ENCODE measurements at places on chromosomes 6 and 20. TPM values are rescaled to one million over a fixed set of nuclear protein-coding genes. Genes with fewer than 3 reads are reported as not detected.

The ZNF391 gene
- 3.3 TPM for total RNA-seq

The TULP1 gene
- total RNA-seq: not detected

The C20orf173 gene
- total RNA-seq: not detected

The GMNN gene
- 42.3 TPM for total RNA-seq

The SPDEF gene
- not detected for total RNA-seq

The PDYN gene
- not detected for total RNA-seq

The ASCC3 gene
- total RNA-seq: 19.0 TPM

The PRSS35 gene
- total RNA-seq: 1.2 TPM

DNA sequence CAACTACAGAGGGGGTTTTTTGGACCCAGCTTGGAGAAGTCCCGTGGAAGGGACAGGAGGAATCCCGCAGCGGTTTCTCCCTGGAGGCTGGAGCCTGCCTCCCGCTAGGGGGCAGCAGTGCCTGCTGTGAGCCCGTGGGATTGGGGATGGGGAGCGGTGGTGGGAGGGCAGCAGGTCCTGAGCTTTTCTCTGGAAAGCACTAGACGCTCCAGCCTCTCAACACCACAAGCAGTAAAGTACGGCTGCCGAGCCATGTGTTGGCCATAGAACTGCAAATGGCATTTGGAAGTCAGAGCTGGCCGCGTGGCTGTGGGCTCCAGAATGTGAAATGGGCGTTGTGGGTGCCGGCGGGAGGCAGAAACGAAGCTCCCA, 47.8 kb downstream of the GMPR start:
- peak; percentile 15 for DNase-seq

DNA sequence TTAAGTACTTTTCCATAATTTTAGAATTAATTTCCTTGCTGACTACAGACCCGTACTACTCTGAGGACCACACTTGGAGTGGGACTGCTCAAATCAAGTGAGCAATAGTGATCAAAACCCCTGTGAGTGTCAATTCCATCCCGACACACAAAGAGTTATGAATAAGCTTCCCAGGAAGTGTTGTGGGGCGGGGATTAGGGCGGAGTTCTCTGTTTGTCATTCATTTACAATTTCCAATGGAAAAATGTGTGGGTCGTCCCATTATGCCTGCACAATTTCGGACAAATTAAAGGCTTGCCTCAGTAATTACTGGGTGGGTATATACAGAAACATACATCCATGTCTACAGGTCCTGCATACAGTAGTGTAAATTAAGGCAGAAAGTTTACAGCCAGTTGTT, 84.2 kb downstream of the ISM1 start:
- no peak for DNase-seq

DNA sequence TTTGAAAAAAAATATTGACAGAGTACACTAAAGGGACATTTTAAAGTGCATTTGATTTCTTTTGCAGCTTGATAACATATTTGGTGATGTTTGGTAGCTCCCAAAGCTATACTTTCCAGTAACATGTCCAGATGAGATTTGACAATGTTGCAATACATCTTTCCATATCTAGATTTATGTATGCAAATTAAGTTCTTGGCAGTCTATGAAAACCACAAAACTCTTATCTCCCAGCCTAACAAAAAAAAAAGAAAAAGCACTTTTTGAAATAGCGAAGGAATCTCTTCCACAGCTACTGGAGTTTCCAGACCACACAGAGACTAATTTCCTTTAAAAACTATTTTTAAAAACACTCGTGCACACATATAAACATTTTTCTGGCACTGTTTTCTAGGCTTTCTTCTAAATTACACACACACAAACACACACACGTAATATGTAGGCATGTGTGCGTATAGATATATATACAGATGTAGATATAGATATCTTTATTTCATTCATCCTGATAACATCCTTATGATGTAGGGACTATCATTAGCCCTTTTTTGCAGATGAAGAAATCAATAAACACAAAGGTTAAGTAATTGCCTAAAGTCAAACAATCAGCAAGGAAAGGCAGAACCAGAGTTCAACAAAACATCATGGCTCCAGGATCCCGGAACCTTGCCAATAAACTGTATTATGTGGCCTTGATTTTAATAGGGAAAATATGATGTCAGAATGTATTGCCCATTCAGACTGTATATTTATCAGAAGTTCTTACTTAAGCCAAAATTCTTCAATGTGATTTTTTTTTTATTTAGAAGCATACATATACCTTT, 93.3 kb downstream of the ADGRB3 start:
- DNase-seq: no peak

DNA sequence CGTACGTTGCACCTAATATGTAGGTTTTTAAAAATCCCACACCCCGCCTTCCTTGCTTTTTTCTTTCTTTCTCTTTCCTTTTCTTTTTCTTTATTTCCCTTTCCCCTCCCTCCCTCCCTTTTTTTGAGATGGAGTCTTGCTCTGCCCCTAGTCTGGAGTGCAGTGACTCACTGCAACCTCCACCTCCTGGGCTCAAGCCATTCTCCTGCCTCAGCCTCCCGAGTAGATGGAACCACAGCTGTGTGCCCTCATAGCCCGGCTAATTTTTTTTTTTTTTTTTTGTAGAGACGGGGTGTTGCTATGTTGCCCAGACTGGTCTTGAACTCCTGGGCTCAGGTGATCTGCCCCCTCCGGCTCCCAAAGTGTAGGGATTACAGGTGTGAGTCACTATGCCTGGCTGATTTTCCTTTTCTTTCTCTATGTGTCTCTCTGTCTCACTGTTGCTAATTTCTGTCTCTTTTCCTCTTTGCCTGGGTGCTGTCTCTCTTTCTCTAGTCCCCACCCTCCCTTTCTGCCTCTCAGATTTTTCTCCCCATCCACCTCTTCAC, 61.2 kb downstream of the SRC start:
- peak; percentile 53 for DNase-seq

- DNase-seq: no peak
Observed at GRCh38 chr6:130447374-130447773, 81.6 kb downstream of the TMEM200A start.

DNA sequence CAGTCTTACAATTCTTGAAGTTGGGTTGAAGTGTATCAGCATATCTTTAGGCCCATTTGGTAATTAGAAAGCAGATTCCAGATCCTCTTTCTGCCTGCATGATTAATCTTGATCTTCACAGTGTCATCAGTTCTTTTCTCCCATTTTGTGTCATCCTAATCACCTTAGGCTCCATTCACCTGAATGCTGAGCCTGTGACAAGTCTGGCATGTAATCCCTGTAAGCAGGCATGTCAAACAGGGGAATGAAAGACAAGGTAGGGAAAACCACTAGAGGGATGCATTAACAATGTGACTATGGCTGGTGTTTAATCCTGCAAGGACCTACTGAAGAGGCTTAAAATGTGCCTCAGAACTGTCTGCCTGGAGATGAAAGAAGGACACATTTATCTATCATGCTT, 848.8 kb downstream of the TFAP2A start:
- DNase-seq: no peak

- DNase-seq: no peak
Observed at GRCh38 chr20:17959257-17959627, 9.4 kb downstream of the SNX5 start.

DNA sequence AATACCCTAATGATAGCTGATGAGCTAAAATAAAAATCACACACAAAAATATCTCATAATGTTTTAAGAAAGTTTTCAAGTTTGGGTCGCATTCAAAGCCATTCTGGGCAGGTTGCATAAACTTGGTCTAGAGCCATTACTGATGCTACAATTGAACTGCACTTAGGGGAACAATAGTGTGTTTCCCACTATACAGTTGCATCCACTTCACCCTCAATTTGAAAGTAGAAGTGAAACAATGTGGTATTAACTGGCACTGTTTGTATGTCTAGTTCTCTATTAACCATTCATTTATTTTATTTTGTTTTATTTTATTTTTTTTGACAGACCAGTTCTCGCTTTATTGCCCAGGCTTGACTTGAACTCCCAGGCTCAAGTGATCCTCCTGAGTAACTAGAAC, 23.0 kb upstream of the STK38 start:
- no peak for DNase-seq

DNA sequence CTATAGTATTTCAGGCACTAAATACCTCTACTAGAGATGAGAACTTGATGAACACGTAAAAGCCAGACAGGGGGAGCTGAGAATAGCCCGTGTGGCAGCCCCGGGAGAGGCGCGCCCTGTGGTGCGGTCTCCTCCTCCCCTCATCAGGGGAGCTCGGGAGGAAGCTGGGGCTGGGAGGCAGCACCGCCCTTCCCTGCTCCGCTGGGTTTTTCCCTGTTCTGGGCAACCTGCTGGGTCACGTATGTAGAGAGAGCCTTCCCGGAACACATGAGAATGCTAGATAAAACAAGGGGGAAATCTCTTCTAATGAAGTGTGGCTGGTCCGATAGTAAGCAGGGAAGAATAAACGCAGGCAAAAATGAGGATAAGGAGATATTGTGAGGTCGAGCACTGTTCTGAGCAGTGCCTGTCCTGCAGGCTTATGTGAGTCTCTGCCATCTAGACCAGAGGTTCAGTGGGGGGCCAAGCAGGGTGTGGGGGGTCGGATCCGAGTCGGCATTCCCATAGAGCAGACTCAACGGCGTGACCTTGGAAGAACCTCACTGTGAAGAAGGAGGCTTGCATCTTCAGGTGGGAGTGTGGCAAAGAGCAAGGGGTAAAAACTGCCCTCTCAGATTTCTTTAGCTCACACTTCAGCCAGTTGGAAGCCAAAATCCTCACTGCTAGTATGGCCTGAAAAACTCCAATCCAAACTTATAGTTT, 13.4 kb upstream of the RPS6KA2 start:
- no peak for DNase-seq

GRCh38 chr6:158040051-158040803, 58.6 kb downstream of the SYNJ2 start:
- DNase-seq: peak; percentile 87

DNA sequence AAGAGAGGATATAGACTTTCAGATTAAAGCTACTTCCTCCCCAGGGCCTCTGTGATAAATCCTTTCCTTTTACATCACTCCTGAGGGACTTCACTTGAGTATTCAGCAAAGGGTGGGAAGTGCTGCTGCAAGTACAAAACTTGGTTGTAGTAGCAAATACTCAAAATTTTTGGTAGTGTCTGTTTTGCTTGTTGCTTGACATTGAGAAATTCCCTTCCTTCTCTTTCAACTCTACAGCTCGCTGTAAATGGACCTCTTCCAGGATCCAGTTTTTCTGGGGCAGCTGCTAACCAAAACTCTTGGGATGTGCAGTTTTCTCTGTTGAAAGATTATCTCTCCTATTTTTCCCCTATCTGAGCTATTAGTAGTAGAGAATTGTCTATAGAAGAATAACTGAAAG, 472.0 kb downstream of the CD109 start:
- DNase-seq: no peak

- no peak for DNase-seq
Observed at GRCh38 chr6:14787250-14787649, 458.6 kb upstream of the JARID2 start.

- DNase-seq: no peak
Observed at GRCh38 chr6:56914798-56915658, 39.9 kb upstream of the BEND6 start.

- DNase-seq: no peak
Observed at GRCh38 chr6:105561486-105561885, 158.6 kb upstream of the PREP start.

DNA sequence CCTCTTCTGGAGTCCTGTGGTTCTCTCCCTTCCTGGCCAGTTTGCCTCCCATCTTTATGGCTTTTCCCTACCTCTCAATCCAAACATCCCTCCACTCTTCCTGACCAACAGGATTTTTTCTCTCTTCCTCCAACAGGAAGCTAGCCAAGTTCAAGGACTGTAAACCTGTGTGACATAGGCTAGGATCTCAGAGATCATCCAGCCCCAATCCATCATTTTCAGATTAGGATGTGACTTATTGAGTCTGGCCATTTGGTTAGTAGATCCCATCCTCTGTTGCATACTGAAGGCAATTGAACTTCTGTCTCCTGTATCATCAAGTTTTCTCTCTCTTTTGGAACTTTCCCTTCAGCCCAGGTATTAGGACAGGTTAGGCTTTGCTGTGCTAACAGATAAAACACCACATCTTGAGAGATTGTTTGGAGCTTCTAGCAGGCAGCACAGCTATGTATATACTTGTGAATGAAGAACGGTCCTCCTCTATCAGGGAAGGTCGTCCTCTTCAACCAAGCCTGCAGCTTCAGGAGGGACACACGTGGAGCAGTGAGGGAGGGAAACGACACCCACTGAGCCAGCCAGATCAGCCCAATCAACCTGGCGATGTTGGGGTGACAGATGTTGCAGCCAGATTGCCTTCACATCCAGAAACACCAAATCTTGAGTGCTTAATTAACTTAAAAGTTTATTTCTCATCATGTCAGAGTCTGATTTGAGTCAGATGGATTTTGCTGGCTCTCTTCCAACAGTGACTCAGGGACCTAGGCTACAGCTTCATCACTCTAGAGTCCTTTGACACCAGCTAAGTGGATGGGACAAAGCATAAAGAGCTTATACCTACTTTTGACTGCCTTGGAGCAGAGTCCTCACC, 106.8 kb downstream of the GJA10 start:
- DNase-seq: no peak

- no peak for DNase-seq
Observed at GRCh38 chr20:11936157-11936556, 18.5 kb downstream of the BTBD3 start.

Measured in MG63 (cell line).